ENCODE measurements at places on chromosomes 3 and 15.

GRCh38 chr3:13261892-13262291, 158.2 kb downstream of the NUP210 start:
- DNase-seq: no peak

DNA sequence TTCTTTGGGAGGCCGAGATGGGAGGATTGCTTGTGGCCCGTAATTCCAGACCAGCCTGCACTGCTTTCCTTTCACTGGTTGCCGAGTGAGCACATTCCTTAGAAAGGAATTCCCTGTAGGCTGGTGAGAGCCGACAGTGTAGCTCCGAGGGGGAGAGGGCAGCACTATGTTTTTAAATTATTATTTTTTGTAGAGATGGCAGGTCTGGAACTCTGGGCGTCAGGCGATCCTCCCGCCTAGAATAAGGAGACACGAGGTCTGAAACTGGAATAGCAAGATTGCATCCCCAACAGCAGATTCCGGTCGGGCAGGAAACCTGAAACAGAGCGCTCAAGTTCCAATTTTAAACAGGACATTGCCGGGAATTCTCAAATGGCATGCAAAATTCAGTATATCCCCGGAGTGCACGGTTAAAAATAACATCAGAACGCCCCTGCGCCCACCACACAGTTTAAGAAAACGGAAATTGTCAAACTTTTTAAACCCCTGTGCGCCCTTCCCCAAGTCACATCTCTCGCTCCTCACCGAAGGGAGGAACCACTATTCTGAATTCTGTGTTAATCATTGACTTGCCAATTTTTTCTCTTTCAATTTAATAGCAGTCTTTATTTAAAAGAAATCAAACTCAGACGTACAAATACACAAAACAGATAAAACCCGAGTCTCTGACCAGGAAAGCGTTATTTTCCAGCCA, 643 bp upstream of the RNU5B-1 start:
- DNase-seq: peak; percentile 47

DNA sequence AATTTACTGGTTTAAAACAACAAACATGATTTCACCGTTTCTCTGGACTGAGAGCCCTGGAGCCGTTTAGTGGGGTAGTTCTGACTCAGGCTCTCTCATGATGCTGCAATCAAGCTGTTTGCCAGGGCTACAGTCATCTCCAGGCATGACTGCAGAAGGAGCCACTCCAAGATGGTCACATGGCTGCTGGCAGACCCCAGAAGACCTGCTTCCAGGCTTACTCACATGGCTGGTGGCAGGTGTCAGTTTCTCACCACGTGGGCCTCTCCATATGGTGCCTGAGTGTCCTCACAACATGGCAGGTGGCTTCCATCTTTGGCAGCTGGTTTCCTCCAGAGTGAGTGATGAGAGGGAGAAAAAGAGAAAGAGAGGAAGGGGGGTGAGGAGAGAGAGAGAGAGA, 378.3 kb upstream of the RGMA start:
- peak; percentile 22 for DNase-seq

DNA sequence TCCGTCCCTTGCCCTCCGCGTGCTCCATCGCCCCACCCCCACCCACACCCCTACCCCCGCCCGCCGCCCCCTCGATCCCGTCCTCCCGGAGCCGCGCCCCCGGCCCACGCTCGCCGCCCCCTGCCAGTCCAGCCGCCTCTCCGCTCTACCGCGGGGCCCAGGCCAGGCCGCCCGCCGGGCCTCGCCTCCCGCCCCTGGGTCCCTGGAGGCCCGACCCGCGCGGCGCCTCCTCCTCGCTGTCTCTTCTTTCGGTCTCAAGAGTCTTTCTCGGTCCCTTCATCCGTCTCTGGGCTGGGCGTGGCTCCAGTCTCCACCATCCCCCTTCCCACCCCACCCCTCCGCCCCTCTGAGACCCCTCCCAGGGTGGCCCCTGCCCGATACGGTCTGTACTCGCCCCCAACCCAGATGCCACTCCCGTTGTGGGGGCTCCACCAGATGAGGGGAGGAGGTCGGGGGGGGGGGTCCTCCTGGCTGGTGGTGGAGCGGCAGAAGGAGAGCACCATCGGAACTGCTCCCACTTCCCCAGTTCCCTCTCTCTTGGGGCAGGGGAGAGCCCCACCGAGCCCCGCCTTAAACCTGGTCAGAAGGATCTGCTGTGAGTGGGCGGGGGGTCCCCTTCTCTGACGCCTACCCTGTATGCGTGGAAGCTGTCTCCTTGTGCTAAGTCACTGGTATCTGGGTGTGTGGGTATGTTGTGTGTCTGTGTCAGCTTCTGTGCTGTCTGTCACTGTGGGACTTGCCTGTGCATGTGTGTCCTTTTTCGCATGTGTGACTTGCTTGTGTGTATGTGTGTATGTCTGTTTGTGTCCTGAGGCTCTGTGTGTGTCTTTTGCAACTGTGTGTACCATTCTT, 1.0 kb downstream of the PRKCD start:
- no peak for DNase-seq

- DNase-seq: no peak
Observed at GRCh38 chr15:39432026-39432425, 148.9 kb upstream of the THBS1 start.

DNA sequence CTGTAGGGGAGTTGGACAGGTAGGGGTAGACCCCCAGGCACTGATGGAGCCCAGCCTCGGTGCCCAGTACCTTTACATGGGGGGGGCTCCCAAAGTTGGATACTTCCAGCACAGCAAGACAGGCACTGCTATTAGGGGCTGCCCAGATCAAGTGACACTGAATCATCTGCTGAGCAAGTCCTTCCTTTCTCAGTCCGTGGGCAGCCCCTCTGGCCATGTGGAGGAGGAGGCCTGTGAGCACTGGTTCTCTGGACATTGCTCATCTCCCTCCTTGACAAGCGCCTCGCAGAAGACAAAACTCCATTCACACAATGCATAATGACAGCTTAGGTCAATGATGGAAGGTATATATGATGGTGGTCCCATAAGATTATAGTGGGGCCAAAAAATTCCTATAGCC, 35.7 kb downstream of the EEFSEC start:
- no peak for DNase-seq

DNA sequence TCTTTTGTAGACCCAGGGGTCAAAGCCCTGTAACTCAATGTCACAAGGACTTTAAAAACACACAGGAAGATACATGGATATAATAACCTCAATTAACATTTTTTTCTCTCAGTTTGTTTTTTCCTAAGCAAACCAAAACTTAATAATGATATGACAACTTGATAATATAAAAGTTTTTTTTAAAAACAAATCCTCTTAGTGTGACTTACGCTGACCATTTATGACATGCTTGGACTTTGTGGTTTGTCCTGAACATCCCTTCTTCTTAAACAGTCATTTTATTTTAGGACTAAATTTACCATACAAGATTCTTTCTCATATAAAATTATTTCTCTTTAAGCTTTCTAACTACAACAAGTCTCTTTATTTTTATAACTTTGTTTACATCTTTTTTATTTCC, 25.4 kb upstream of the FAM3D start:
- no peak for DNase-seq

- peak; percentile 32 for DNase-seq
Observed at GRCh38 chr15:70268698-70269251, 171.1 kb upstream of the TLE3 start.

DNA sequence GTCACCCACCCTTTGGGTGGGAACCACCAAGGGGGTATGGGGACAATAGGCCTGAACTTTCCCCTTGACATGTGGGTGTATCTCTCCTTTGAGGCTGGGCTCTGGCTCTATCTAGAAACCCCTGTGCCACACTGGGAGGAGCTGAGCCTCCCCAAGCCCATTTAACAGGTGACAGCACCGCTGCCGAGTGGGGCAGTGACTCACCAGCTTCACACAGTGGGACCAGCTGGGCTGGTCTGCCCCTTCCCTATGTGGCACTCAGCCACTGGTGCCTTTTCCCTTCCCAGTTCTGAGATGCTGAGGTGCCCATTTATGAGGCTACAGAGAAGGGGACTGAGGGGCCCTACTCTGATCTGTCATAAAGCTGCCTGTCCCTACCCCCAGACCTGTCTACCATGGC, 5.1 kb downstream of the PSTPIP1 start:
- no peak for DNase-seq

- no peak for DNase-seq
Observed at GRCh38 chr3:178546079-178546478, 9.8 kb downstream of the KCNMB2 start.

- no peak for DNase-seq
Observed at GRCh38 chr3:140468407-140468806, 209.5 kb upstream of the TRIM42 start.

GRCh38 chr3:119894195-119894594, 112.3 kb downstream of the NR1I2 start:
- DNase-seq: no peak

DNA sequence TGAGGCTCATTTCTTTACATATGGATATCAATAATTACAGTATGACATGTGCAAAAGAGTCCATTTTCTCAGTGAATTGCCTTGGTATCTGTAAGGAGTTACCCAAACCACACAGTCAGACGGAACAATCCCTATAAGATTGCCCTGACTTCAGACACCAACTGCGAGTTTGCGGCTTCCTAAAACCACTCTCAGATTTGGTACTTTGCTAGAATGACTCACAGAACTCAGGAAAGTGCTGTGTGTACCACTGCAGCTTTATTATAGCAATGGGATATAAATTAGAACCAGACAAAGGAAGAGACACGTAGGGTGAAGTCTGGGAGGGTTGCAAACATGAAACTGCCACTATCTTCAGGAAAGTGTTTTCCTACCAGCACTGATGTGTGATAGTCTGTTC, 45.8 kb upstream of the ATP13A3 start:
- DNase-seq: no peak

- peak; percentile 40 for DNase-seq
Observed at GRCh38 chr3:9727041-9727595, 4.4 kb upstream of the BRPF1 start.

DNA sequence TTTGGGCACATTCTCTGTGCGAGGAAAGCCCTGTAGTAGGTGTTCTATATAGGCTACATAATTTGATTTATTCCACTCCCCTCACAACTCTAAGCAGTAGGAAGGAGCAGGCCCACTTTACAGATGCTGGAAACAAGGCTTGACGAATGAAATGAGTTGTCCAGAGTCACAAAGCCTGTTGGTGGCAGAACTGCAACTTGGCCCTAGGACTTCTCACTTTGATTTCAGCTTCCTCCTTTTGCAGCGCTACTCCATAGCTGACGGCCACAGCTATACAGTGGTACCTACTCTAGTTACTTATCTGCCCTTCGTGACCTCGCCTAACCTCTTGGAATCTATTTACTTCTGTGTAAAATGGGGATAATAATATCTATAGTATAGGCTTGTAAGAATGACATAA, 2.5 kb upstream of the IRAK2 start:
- DNase-seq: no peak

Measured in ACHN (cell line).